GM10248 (cell line): ENCODE measurements at places on chromosomes 7 and 10.

GRCh38 chr7:38831259-38831996 is 77.6 kb downstream of the VPS41 start:
- no peak for DNase-seq

DNA sequence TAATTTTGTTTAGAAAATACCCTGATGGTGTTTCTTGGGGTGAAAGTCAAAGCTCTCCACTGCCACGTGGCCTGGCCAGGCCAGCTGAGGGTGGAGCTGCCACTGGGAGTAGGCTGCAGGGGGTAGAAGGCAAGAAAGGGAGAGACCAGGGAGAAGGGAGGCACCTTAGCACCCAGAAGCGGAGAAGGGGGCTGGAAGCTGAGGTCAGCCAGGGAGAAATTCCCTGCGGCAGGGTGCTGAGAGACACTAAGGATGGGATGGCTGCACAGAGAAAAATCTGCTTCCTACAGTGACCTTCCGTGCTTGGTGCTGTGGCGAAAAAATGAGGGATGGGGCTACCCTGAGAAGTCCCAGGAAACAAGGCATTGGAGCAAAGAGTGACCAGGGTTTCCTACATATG is 143.7 kb downstream of the SLIT1 start:
- DNase-seq = no peak

GRCh38 chr10:34187201-34187600 is 627.9 kb downstream of the PARD3 start:
- no peak for DNase-seq

DNA sequence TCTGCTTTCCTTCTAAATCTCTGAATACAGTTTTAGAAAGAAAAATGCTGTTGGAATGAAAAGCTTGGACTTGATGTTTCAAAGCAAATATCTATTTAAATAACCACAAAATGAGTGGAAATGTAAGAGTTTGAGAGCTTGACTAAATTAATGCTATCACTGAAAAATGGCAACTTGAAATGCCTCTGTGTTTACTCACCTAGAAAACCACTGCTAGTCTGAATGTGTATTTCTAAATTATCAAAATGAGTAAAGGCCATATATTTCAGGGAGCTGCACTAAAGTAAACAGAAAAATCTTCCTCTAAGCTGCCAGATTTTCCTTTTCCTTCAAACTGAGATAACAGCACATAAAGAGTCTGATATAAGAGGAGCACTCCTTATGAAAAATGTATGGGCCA is 87.9 kb downstream of the DPY19L1 start:
- DNase-seq = no peak

- no peak for DNase-seq
Measured at GRCh38 chr10:106402458-106402857, 762.0 kb downstream of the SORCS1 start.

DNA sequence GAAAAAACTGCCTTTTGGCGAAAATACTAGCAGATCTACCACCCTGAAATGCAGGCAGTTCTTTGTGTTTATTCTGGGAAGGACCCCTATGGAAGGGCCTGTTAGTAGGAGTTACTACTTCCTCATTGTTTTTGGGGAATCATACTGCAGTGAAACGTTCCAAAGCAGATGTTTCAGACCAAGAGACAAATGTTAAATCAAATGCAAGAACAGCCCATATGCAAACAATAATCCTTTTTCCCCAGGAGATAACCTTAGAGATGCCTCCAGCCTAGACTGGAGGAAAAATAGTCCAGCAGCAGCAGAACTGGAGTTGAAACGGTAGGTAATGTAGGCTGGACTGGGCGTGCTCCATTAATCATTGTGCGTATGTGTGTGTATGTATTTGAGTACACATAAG is 65.9 kb upstream of the VWDE start:
- no peak for DNase-seq

GRCh38 chr7:145147865-145148264 is 312.0 kb upstream of the TPK1 start:
- no peak for DNase-seq

DNA sequence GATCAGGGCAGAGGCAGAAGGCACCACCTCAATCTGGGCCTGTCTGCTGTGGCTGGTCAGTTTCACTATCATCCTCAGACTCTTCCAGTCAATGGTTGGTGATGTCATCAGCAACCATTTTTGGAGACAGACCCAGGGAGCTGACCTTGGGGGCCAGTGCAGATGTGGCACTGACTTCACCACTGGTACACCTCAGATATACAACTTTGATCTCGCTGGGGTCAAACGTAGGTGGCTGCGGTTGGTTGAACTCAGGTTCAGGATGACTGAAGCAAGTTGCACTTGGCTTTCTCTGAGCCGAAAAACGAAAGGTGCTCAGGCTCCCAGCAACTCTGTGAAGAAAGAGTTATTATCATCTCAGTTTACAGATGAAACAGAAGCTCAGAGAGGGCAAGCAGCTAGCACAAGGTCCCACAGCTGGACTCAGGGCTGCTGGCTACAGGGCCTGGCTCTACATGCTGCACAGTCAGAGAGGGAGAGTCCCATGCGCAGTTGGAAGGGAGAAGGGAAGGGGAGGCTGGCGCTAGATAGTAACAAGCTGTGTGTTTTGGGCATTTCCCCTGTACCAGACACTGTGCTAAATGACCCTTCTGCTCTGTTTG is 27.2 kb downstream of the ANKRD16 start:
- DNase-seq = peak; percentile 86

- DNase-seq = peak; percentile 66
Measured at GRCh38 chr10:112981553-112981952, 31.5 kb downstream of the TCF7L2 start.

GRCh38 chr7:45682836-45683555 is 108.8 kb downstream of the ADCY1 start:
- DNase-seq = peak; percentile 8

- DNase-seq = no peak
Measured at GRCh38 chr7:150375662-150376521, 3.2 kb upstream of the ZNF775 start.

DNA sequence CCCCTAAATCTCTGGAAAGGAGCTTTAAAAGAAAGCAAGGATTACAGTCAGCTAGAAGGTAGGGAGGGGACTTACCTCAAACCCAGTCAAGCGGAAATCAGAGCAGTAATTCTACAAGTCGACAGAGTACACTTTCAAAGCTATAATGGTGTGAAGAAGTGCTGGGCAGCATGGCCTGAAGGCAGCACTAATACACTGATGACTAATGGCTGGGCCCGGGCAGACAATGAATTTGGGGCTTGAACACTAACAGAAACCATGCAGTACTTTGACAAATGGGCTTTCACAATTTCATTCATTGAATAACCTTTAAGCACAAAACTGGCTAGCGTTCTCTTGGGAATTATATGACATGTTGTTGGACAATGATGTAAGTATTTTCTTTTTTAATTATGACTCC is 4.7 kb downstream of the GLI3 start:
- DNase-seq = no peak

DNA sequence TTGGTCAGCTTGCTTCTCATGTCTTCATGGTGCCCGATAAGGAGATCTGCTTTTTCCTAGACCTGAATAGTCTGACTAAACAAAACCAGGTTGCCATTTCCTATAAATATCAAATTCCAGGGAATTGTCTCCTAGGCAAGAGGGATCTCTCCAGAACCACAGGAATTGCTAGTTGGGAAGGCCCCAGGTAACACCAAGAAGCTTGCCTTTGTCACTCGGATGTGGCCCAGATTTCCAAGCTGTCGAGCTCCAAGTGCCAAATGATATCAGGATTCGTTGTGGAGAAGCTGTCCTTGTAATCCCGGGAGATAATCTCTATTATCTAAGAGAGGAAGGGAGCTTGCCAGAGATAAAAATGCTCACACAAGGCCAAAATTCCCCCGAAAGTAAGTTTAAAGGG is 1288.5 kb upstream of the AUTS2 start:
- DNase-seq = no peak

GRCh38 chr10:118808601-118809356 is 54.0 kb upstream of the CACUL1 start:
- DNase-seq = no peak

DNA sequence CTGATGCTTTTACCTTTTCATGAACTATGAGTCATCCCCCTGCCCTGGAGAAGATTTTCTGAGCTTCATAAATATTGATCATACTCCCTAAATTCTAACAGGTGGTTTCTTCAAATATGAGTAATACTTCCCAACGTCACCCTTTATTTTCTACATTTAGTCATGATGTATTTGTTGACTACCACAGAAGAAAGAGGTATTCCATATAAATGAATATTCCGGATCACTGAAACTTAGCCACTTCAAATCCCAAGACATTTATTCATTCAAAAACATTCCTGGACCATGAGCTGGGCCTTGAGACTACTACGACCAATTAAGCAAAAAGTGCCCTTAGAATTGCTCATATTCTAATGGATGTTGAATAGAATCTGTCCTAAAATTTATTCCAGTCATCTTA is 395.8 kb upstream of the NPVF start:
- no peak for DNase-seq

- DNase-seq = no peak
Measured at GRCh38 chr7:32227746-32228145, 157.5 kb upstream of the PDE1C start.

GRCh38 chr7:102431617-102432298 is 1.6 kb upstream of the ORAI2 start:
- no peak for DNase-seq

DNA sequence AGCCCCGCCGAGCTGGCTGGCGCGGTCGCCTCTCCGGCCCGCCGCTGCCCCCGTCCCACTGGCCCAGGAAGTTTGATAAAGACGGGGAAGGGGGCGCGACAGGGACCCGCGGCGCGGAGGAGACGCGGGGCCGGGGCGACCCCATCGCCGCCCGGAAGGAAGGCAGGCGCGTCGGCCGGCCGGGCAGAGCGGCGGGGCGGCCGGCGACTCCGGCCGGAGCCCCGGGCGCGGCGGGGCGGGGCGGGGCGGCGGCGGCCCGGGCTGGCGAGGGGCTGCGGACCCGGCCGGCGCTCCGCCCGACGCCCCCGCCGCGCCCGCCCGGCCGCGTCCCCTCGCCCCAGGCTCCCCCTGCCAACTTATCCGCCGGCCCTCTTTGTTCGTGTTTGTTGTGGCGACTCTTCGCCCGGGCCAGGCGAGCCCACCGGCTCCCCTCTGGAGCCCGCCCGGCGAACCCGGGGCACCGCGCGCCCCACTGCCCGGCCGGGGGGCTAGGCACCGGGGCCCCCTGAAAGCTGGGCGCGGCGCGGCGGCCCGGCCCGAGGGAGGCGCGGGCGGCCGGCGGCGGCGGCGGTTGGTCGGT is 571 bp downstream of the KDM7A start:
- peak; percentile 21 for DNase-seq

DNA sequence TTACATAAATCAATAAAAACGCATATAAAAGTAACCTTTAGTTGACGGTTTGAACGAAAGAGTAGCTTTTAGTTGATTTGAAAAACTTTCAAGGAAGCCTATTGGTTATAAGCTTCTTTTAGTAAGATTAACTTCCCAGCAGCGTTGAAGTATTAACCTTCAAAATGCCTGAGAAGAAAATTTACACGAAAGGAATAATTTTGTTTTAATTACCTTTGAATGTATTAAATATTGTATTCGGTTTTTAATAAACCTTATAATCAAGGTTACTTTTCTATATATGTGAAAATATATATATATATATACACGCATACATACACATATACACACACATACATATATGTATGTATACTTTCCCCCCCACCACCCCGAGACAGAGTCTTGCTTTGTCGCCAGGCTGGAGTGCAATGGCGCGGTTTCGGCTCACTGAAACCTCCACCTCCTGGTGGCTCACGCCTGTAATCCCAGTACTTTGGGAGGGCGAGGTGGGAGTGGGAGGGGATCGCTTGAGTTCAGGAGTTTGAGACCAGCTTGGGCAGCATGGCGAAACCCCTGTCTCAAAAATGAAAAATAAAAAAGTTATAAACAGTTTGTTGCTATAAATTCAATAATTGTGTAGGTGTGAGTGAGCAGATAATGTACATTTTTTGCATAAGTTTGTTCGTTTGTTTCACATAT is 57.6 kb upstream of the EZH2 start:
- DNase-seq = no peak

DNA sequence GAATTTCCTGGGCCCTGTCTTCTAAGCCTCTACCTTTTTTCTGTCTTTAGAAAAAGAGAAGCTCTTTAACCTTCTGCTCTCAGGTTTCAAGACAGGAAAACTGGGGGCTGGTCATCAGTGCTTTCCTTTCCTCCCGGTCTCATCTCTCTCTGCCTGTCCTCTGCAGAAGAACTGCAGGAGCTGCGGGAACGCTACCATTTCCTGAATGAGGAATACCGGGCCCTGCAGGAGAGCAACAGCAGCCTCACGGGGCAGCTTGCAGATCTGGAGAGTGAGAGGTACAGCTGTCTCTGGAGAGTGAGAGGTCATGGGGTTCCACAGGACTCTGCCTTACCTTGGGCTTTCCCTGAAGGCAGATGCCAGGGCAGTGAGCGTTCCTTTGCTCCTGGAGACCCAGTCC is 12.7 kb downstream of the CCDC136 start:
- DNase-seq = no peak

GRCh38 chr7:101990811-101991418 is 173.5 kb downstream of the CUX1 start:
- DNase-seq = peak; percentile 77

- no peak for DNase-seq
Measured at GRCh38 chr10:69939061-69939460, 113.6 kb upstream of the MACROH2A2 start.

- no peak for DNase-seq
Measured at GRCh38 chr10:35456784-35457183, 120.5 kb downstream of the CCNY start.

- DNase-seq = no peak
Measured at GRCh38 chr7:34672430-34672829, 14.4 kb downstream of the NPSR1 start.

DNA sequence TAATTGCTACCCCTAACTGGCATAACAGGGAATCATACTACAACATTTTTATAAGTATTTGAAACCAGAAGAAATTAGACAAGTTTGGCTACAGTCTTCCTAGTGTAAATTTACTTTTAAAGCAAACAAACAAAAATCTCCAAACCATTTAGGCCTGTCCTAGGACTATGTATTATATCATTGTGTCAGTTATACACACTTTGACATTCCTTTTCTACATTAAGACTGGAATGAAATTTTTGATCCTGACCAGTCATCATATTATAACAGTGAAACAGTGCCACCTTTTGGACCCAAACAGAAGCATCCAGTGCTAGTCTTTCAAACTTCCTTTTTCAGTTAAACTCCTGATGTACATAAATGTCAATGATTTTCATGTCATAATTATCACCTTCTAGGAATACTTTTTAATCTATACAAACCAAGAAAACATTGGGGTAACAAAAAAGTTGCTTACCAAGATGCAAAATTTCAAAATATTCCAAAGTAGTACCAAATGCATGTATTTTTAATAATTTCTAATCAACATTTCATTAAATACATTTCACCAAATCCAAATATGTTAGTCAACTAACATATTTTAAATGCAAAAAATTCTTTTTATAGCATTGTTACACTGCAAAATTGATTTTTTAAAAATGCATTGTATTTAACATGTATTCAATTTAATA is 75.7 kb downstream of the IMMP2L start:
- DNase-seq = peak; percentile 35
